Fibroblast of upper back skin (primary cell): ENCODE measurements at places on chromosomes 7 and 10.

DNA sequence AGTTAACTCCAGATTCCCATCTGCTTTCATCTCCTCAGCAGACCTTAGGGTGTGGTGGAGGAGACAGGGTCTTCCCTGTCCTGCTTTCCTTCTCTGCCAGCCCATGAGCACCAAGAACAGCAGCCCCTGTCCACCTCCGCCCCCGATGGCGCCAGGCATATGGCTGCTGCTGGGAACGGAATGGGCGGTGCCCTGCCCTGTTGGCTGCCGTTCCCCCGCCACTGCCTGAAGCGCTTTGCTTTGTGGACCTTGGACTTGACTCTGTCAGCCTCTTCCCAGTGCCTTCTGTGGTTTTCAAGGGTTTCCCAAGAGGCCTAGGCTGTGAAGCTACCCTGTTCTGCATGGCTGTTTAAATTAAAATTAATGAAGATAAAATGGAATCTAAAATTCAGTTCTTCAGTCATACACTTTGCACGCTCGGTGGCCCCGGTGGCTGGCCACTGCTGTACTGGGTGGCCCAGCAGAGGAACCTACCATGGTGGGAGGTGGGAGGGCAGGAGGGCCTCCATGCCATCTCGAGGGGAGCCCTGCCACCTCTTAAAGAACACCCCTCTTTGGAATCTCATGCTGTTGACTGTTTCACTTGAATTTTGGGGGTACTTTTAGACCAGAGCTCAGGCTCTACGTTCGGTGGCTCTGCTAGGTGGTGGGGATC, 78.7 kb downstream of the NKX6-2 start:
- no peak for DNase-seq

DNA sequence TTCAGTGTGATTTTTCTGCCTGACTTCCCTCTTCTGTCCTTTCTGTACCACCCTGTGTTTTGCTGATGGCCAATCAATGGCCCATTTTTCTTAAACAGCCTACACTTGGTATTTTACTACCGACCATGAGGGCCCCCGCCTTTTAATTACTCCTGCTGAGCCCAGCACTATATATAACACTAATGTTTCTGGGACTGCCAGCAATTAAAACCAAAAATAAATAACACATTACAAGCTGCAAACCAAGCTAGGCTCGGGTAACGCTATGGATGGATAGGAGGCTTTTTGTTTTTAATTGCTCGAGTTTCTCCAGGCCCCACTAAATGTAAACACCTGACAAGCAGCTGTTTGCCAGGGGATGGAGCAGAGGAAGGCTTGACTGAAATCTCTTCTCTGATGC, 915.4 kb upstream of the AUTS2 start:
- DNase-seq: no peak

DNA sequence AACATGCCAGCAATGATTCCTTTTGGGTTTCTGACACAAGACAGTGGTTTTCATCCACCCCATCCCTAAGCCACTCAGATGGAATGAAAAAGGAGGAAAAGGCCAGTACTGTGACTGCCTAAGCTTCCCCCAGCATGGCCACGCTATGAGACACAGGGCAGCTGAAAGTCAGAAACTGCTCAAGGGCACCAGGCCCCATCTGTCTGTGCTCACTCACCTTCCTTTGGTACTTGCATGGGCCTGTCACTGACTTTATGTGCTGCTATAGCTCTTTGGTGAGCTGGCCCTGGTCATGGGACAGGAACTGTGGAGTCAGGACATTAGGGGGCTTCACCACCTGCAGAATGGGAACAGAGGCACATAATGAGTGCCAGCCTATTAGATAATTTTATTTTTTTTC, 21.2 kb upstream of the ACSM6 start:
- no peak for DNase-seq

- no peak for DNase-seq
Measured at GRCh38 chr10:5666841-5667630, 641 bp upstream of the ASB13 start.

DNA sequence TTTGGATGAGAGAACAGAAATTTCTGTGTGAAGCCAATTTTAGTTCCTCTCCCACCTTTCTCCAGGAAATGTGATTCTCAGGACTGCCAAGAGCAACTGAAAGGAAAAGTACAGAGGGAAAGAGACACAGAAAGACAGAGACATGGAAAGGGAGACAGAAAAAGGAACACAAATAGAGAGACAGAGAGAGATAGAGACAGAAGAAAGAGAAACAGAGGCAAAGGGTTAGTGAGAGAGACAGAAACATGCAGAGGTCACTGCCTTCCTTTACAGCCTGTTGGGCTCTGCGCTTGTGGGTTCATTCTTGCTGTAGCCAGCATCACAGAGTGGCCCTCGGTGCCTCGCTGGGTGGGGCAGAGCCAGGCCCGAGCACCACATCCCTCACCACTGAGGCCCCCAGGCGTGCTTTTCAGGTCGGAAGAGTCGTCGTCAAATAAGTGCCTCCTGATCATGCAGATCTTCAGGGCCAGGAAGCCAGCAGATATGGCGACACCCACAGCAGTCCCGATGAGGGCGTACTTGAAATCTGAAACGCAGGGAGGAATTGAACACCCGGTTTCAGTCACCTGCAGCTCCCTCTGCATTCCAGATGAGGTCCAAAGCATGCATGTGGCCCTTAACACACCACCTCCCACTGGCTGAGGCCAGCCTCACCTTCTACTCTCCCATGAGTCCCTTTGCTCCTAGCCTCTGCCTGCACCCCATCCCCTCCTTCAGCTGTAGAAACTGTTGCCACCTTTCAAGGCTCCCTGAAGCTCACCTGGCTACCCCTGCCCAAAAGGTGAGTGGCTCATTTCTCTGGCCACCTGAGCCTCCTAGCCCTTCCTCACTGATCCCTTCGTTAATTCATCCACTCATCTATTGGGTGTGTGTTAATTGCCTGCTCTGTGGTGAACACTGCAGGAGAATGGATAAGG, 21.4 kb downstream of the TMEM273 start:
- no peak for DNase-seq

- peak; percentile 98 for DNase-seq
Measured at GRCh38 chr7:130387628-130388403, 7.5 kb downstream of the CPA1 start.

GRCh38 chr10:28949005-28950004, 272.0 kb downstream of the BAMBI start:
- peak; percentile 62 for DNase-seq

GRCh38 chr7:23242321-23242720, 4.3 kb upstream of the GPNMB start:
- DNase-seq: no peak

- DNase-seq: peak; percentile 52
Measured at GRCh38 chr10:108204528-108205305, 1040.2 kb upstream of the SORCS1 start.

- peak; percentile 97 for DNase-seq
Measured at GRCh38 chr7:41702635-41703371, at the start of gene INHBA. Gene INHBA (minus strand): TSS chr7:41703090. CDS start chr7:41700374, 2,716 bp downstream.

DNA sequence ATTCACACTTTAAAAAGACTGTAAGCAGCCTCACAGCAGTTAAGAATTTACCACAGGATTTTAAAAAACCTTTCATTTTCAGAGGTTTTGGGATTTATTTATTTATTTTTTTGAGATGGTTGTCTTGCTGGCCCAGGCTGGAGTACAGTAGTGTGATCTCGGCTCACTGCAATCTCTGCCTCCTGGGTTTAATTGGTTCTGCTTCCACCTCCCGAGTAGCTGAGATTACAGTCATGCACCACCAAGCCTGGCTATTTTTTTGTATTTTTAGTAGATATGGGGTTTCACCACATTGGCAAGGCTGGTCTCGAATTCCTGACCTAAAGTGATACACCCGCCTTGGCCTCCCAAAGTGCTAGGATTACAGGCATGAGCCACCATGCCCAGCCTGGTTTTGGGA, 19.1 kb downstream of the MINDY4 start:
- DNase-seq: peak; percentile 18

DNA sequence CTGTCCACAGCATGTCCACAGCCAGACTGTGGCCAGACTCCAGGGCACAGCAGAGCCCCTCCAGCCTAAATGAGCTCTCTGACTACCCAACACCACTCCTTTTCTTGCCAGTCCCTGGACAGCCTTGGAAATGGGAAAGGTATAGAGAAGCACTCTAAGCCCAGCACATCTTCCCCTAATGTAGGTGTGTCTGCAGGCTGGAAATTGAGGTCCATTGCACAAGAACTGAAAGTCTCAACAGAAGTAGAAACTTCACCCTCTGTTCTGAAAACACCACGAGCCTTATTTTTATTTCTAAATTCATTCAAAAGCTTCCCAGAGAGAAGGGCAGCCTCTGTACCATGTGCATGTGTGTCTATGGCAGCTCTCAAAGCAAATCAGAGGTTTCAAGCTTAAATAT, 3.7 kb upstream of the KCNMA1 start:
- no peak for DNase-seq

DNA sequence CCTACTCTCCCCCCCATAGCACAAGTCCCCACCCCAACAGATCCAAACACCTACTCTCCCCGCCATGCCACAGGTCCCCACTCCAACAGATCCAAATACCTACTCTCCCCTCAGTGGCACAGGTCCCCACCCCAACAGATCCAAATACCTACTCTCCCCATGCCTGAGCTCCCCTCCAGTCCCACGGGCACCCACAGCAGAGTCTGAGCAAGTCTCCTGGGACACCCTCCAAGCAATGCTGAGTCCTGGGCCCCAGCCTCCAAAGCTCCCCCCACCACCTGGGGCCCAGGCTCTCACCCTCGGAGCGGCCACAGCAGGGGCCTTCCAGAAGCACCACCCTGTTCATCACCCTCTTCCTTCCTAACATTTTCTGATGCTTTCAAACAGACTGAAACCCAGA, 63.9 kb upstream of the DNAAF5 start:
- no peak for DNase-seq
